Left renal pelvis (tissue), 4 donors: ENCODE measurements at places on chromosomes 11 and 22. TPM values are rescaled to one million over a fixed set of nuclear protein-coding genes. Genes with fewer than 3 reads are reported as not detected.

The SAA4 gene
- 0.22 TPM for polyA plus RNA-seq

The LRRC75B gene
- 32.9 TPM for polyA plus RNA-seq

The OR5M11 gene
- polyA plus RNA-seq: not detected

The ANO9 gene
- 7.3 TPM for polyA plus RNA-seq

The FREY1 gene
- polyA plus RNA-seq: not detected

The SLC22A8 gene
- polyA plus RNA-seq: 42.5 TPM

The MMP1 gene
- not detected for polyA plus RNA-seq

The CRYBB3 gene
- polyA plus RNA-seq: 0.50 TPM
